ENCODE measurements at places on chromosomes 13 and 19.

DNA sequence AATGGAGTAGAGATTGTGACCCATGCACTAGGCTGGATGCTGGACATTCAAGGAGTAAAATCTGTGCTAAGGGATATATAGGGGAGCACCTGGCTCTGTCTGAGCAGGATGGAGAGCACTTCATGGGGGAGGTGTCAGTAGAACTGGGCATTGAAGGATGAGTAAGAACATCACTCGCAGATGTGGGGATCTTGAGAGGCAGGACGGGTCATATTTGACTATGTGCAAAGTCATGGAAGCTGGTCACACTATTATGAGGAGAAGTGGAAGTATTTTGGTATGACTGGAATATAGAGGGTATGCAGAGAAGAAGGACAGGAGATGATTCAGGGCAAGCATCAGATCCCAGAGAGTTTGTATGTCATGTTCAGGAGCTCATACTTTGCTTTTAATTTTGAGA, 62.9 kb upstream of the PCDH8 start:
- DNase-seq = no peak

- peak; percentile 64 for DNase-seq
These were observed 77.0 kb downstream of the LRRC63 start for GRCh38 chr13:46288570-46289259.

GRCh38 chr19:7505682-7506384, 10.1 kb upstream of the ZNF358 start:
- DNase-seq = no peak

DNA sequence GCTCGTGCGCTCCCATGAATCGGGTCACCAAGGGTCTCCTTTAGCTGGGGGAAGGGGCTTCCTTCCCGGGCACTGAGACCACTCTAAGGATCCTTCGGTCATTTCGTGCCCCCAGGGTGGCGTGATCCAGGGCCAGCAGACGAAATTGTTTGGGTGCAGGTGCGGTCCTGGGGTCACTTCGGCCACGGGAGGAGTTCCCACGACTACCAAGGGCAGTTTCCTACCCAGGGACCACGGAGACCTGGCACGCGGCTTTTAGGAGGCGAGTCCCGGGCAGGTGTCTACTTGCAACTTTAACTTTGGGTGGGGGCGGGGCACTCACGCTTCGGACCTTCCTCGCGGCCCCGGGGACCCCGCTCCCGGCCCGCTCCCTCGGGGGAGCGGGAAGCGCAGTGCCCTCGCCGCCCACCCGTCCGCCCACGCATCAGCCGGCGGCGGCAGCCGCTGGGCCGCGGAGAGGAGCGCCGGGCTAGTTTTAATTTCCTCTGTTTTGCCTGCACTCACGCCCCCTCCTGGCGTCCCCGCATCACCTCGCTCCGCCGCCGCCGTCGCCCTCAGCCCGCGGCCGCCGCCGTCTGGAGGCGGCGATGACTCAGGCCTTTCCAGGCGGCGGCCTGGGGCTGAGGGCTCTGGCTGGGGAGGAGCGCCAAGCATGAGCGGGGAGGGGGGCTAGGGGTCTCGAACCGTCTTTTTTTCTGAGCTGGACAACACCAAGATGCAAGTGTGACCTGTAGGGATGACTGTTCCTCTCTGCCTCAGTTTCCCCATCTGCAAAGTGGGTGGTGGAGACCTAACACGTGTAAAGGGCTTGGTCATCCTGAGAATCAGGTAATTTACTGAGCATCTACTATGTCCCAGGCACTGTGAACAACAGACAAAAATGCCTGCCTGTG, 21.8 kb downstream of the OLFM2 start:
- DNase-seq = peak; percentile 87

DNA sequence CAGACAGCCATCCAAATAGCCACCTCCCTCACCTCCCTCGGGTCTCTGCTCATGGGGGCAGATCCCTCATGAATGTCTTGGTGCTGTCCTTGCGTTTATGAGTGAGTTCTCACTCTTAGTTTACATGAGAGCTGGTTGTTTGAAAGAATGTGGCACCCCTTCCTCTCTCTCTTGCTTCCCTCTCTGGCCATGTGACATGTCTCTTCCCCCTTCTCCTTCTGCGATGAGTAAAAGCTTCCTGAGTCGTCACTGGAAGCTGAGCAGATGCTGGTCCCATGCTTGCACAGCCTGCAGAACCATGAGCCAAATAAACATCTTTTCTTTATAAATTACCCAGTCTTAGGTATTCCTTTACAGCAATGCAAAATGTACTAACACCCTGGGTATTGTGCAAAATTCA, 208.7 kb downstream of the LACC1 start:
- no peak for DNase-seq

DNA sequence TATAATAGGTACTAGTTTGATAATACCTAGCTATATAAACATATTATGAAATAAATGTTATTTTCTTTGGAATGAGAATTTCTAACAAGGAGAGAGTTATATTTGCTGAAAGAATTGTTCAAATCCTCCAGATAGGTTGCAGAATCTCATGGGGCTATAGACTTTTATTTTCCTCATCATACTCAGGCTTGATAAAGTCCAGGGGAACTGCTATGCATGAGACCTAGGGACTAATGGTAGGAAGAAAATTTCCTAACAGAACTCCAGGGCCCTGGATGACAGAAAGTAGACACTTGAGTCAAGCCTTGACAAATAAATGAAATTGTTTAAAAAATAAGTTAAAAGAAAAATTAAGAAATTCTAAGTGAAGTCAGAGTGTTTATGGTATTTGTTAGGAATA, 138.5 kb upstream of the DACH1 start:
- DNase-seq = no peak

- no peak for DNase-seq
These were observed 592.0 kb upstream of the KLF12 start for GRCh38 chr13:74726206-74726605.

- DNase-seq = peak; percentile 73
These were observed 20.5 kb downstream of the ZNF114 start for GRCh38 chr19:48290401-48290770.

- no peak for DNase-seq
These were observed 195.6 kb upstream of the MIR17HG start for GRCh38 chr13:91151921-91152320.

DNA sequence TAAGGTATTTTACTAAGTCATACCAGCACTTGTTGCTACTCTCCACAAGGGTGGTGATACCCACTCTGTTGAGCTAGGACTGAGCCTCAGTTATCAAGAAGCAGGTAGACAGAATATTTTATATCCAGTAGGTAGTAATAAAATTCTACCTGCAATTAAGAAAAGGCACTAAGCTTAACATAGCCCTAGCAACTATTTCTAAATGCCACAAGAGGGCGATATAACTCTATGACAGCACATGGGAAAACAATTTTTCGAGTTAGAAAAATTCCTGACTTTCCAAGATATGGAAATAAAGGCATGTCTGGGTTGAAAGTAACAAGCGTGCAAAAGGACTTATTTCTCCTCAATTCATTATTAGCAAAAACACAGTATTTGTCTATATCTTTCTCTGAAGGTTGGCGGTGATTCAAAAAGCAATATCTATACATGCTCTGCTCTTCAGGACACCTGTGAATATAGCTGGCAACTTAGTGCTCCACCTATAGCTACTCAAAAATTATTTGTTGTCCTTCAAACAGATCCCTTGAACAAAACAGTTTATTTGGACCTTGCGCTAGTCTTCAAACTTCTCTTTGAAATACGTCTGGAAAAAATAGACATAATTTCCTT, 14.7 kb downstream of the CCDC169 start:
- peak; percentile 53 for DNase-seq

GRCh38 chr13:30804474-30804873, 69.1 kb downstream of the ALOX5AP start:
- DNase-seq = no peak

GRCh38 chr19:47391510-47392223, 27.7 kb downstream of the MEIS3 start:
- DNase-seq = peak; percentile 71

DNA sequence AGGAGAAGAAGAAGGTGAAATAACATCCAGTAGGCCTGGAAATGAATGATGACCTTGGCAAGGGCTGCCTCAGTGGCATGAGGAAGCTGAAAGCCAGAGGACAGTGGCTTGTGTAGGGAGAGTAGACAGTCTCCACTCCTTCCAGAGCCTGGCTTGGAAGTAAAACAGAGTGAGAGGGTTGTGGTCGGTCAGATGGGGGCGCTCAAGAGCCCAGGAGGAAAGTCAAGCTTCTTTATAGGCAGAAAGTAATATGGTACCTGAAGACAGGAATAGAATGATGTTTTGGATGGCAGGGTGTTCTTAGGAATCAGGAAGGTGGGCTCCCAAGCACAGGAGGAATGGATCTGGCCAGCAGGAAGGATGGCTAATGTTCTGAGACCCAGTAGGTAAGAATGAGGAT, 75.1 kb upstream of the TSC22D1 start:
- no peak for DNase-seq

DNA sequence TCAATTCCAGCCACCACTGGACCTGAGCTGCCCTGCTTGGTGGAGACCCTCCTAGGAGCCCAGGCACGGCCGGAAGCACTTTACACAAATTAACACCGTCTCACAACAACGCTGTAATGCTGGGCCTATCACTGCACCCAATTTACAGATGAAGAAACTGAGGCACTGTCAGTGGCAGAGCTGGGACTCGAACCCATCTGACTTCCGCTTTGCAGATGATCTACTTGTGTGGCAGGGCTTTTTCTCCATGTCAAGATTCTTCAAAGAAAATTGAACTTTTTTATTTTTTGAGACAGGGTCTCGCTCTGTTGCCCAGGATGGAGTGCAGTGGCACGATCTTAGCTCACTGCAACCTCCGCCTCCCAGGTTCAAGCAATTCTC, 33.8 kb downstream of the ZFR2 start:
- DNase-seq = no peak

GRCh38 chr19:46608581-46609345, 7.6 kb downstream of the CALM3 start:
- DNase-seq = no peak

GRCh38 chr13:45315520-45316167, 25.3 kb downstream of the TPT1 start:
- DNase-seq = no peak

GRCh38 chr19:38015216-38015615, 108.2 kb downstream of the SIPA1L3 start:
- no peak for DNase-seq

GRCh38 chr13:42073683-42074082, 25.2 kb downstream of the DGKH start:
- no peak for DNase-seq

GRCh38 chr13:40406405-40407120, 259.9 kb downstream of the FOXO1 start:
- peak; percentile 48 for DNase-seq

DNA sequence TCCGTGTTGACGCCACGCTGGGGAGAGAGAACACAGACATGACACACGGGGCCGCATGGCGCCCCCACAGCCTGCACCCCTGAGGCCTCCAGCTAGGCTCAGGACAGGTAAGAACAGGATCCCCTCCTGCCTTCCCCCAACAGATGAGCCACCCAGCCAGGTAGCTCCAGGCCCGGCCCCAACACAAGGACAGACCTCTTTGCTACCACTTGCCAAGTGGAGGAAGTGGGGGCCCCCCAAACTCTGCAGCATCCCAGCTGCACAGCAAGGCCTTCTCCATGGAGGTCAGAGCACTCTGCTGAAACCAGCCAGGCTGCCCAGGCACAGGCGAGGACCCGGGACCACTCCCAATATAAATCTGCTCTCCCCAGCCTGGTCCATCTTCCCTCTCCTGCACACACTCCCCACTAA, 31.5 kb downstream of the PEPD start:
- DNase-seq = no peak

- DNase-seq = no peak
These were observed 10.0 kb upstream of the ZNF443 start for GRCh38 chr19:12450844-12451243.

DNA sequence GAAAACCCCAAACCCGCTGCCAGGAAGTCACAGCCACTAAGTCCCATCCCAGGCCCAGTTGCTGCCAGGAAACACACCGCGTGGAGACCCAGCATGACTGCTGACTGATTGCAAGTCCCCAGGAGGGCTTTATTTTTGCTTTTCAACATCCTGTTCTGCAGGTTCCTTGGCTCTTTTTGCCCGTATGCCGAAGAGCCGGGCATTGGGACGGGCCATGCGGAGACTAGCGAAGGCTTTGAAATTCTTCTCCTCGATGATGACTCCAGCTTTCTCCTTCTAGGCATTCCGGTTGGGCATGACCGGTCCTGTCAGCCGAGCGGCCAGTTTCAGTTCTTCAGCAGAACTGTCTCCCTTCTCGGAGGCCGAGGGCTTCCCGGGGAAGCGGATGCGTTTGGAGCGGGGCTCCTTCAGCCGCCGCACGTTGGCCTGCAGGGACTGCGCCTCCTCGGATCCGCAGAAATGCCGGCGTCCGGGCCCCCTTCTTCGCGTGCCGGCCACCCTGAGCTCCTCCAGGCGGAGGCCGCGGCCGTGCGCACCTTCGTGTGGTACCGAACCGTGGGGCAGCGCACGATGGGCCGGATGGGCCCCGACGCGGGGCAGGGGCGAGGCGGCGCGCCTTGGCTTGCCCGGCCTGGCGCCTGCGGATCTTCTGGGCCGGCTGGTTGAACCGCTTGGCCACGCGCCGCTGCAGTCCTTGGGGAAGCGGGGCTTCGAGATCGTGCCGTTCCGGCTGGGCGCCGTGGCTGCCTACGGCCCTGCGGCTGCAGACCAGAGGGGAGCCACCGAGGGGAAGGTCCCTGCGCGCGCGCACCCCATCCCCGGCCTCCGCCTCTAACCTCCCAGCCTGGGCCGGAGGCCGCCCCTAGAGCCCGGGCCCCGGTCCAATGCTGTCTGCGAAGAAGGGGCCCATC, 15.2 kb downstream of the ZSCAN5C start:
- peak; percentile 11 for DNase-seq

GRCh38 chr19:19105365-19106055, 32.8 kb downstream of the TMEM161A start:
- DNase-seq = peak; percentile 66
